Activated naive CD8-positive, alpha-beta T cell treated with anti-CD3 and anti-CD28 coated beads for 36 hours (primary cell): ENCODE measurements at places on chromosomes 5 and 9.

- DNase-seq, result no peak
These were observed 100.6 kb upstream of the IER5L start for GRCh38 chr9:129278391-129279237.

GRCh38 chr9:38437193-38437823 is 13.1 kb upstream of the IGFBPL1 start:
- no peak for DNase-seq

GRCh38 chr9:132792547-132792946 is 85.5 kb downstream of the AK8 start:
- no peak for DNase-seq

DNA sequence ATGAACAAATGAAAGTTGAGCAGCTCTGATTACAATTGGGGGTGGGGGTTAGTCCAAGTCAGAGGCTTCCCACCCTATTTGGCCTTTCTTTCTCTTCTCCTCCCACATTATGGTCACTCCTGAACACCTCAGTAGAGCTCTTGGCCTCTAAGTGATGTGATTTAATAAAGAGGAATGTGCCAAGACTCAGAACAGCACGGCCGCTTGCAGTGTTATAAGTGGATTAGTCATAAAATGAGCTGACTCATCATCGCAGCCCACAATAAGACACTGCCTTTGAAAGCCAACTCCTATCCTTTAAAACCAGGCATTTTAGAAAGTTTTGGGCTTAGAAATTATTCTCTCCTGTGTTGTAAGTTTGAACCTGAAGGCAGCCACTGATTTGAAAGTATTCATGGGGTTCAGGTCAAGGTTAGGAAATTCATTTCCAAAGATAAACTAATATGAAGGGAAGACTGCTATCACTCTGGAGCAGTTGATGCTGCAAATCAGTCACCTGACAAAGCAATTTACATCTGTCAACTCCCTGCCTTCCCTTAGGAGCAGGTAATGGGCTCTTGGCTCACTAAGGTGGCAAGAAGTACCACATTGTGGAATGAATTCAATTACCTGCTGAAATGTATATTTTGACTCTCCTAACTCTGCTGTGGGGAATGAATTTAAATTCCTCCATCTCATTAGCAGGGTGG is 283.6 kb upstream of the NMUR2 start:
- DNase-seq, result no peak

DNA sequence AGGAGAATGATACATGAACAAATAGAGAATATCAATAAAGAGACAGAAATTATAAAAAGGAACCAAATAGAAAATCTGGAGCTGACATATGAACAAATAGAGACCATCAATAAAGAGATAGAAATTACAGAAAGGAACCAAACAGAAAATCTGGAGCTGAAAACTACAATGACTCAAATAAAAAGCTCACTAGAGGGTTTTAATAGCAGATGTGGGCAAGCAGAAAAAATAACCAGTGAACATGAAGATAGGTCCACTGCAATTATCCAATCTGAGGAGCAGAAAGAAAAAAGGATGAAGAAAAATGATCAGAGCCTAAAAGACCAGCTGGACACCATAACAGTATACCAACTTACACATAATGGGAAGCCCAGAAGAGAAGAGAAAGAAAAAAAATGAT is 353.7 kb downstream of the ARL15 start:
- no peak for DNase-seq
